Dermis blood vessel endothelial cell (primary cell): ENCODE measurements at places on chromosomes 4 and X. TPM values are rescaled to one million over a fixed set of nuclear protein-coding genes. Genes with fewer than 3 reads are reported as not detected.

Gene SSX5
- total RNA-seq, result not detected in 2 replicates

Gene BEND4
- 0.17 and 0.23 TPM in 2 replicates for total RNA-seq

DNA sequence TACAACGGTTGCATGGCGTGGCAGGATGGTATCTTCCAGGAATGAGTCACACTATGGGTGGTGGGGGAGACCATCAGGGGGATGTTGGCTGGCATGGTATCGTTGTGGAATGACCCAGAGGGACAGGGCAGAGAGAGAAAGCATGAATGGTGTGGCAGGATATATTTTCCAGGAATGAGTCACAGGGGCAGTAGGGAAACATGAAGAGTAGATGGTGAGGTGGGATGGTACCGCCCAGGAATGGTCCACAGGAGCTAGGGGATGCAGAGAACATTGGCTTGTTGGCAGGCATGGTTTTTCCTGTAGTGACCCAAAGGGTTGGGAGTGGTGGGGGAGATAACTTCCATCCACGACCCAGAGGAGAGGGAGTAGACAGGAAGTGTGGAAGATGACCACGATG, 62.4 kb downstream of the MAOA start:
- DNase-seq, result no peak

DNA sequence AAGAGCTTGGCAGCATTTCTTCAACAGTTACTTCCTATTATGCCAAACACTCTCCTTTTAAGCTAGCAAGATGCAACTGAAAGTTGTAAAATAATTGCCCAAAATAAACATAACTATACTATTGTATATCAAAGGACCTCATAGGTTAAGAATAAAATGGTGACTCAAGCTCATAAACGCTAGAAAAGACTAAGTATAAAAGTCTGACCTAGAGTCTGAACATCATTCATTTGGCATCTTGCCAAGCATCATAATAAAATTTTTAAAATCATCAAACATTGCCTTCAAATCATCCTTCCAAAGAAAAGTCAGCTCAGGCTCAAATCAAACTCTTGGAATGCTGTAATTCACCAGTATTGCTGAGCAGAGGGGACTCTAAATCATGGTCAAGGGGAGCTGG, 281.2 kb downstream of the QDPR start:
- DNase-seq, result no peak
